ENCODE measurements at places on chromosomes 3 and 15.

DNA sequence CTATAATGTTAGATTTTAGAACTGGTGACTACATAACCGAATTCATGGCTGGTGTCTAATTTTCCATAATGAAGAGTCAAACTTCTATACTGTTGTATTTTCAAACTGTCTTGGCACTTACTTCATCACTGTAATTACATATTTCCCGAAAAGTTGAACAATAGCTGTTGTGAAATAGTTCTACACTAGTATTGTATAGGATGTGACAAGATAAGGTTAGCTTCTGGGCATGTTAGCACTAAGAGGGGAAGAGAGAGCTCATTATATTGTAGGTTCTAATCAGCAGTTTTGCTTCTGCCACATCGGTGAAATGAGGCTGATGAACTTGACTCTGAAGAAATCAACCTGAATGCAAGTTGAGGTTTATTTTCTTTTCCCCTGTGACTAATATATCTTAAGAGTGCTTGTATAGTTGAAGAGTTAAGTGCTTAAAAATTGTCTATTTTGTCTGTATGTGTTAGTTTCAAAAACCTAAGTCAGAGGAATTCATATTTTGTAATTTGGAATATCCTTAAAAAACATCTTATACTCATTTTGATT lies 8.9 kb downstream of the GYG1 start:
- no peak for DNase-seq

- no peak for DNase-seq
These were observed 25.6 kb downstream of the PRR23E start for GRCh38 chr3:127218454-127218922.

- peak; percentile 47 for DNase-seq
These were observed 37.5 kb downstream of the CD86 start for GRCh38 chr3:122092460-122093165.

- DNase-seq = no peak
These were observed 150.8 kb downstream of the TMEM108 start for GRCh38 chr3:133188996-133189395.

- no peak for DNase-seq
These were observed 5.5 kb downstream of the DIS3L start for GRCh38 chr15:66298803-66299251.

GRCh38 chr15:37995461-37996347 lies 61.3 kb downstream of the TMCO5A start:
- DNase-seq = no peak

DNA sequence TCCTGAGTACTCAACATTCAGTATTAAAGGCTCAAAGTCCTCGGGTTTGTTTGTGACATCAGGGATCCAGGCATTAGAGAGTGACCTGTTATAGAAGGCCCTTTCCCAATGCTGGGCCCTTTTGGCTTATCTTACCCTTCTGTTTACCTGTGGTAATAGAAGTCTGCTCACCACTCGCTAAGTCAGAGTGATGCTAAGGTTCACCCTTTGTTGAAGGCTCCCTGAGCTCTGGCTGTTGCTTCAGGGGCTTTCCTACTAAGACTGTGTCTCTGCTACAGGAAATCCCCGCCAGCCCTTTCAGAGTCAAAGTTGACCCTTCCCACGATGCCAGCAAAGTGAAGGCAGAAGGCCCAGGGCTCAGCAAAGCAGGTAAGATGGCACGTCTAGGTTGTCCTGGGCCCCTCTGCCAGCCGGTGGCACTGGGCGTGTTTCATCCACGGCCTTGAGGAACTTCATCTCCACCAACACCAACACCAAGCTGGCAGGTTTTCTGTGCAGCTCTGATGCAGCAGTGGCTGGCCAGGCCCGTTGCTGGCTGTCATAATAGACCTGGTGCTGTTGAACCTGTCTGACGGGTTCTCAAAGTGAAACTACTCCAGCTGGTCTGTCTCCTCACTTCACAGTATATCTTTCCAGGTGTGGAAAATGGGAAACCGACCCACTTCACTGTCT lies 99.1 kb downstream of the DNASE1L3 start:
- DNase-seq = no peak

- DNase-seq = no peak
These were observed 93.3 kb downstream of the ADAMTSL3 start for GRCh38 chr15:83747050-83747717.

DNA sequence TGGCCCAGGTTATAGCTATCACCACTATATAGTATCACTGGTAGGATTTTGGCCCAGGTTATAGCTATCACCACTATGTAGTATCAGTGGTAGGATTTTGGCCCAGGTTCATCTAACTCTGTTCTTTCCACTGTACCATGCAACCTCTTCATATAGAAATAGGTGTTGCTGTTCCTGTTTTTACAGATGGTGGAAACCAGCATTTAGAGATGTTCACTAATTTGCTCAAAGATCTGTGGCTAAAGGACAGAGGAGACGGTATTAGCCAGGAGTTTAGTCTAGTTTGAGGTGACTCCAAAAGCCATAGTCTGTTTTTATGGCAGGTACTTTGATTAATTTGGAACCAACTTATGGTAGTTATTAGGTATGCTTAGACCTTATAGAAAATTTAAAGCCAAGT lies 3.1 kb downstream of the LRCH3 start:
- no peak for DNase-seq

DNA sequence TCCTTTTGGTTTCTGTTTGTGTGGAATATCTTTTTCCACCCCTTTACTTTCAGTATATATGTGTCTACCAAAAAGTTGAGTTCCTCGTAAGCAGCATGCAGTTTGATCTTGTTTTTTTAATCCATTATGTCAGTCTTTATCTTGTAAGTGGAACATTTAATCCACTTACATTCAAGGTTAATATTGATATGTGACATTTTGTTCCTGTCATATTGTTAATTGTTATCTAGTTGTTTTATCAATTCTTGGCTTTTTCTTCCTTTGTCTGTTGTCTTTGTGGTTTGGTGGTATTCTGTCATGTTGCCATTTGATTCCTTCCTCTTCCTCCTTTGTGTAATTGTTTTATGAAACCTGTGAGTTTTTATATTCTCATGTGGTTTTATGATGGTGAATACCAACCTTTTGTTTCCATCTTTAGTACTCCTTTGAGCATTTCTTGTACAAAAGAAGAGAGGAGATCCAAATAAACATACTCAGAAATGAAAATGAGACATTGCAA lies 43.4 kb upstream of the XCR1 start:
- DNase-seq = no peak

DNA sequence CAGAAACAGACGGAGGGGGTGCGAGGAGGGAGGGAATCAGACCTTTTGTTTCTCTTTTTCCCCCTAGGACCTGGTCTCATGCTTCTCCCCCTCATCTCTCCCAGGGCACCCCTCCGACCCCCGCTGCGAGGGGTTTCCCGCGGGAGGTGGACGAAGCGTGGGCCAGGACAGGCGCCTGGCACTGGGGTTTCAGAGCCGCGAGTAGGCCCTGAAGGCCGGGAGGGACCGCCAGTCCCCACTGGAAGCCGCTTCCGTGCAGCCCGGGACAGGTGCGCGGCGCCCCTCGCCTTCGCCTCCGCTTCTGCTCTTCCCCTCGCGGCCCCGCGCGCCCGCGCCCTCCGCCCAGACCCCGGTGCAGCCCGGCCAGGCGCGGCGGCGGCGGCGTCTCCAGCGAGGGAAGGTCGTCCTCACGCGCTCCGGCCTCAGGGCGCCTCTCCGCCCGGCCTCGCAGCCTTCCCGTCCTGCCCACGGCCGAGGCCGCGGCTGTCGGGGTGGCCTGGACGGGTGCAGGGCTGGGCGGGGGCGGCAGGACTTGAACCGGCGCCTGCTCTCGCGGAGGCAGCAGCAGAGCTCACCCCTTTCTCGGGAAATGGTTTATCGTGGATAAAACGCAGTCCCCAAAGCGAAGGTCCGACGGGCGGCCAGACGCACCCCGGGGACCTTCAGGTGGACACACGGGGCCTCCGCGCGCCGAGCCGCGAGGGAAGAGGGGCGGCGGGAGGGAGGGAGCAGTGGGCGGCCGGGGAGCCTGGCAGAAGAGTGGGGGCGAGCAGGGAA lies 31.5 kb upstream of the ADAMTS17 start:
- no peak for DNase-seq

- no peak for DNase-seq
These were observed 1106.0 kb downstream of the OTOL1 start for GRCh38 chr3:162602619-162603018.

DNA sequence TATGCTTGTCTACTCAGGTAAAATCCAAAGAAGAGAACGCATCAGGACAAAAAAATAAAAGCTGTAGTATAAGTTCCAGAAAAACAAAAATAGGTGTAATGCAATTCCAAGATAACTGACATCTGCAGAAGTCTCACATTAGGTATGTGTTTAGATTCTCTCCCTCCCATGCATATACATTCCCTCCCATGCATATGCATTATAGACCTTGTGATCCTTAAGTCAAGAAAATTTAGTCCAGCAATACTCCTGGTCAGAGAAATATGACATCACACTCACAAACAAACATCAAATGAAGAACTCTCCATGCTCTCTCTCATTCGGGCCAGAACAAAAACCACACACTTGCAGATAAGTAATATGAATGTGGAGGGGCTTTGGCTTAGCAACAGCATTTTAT lies 25.3 kb upstream of the STRIT1 start:
- DNase-seq = no peak
